ENCODE measurements at places on chromosomes 7 and 10.
A peak's percentile ranks its signal among the peaks of the same experiment; 100 is the strongest.

- no peak for DNase-seq
Observed at GRCh38 chr7:18962031-18962430, 155.4 kb downstream of the TWIST1 start.

DNA sequence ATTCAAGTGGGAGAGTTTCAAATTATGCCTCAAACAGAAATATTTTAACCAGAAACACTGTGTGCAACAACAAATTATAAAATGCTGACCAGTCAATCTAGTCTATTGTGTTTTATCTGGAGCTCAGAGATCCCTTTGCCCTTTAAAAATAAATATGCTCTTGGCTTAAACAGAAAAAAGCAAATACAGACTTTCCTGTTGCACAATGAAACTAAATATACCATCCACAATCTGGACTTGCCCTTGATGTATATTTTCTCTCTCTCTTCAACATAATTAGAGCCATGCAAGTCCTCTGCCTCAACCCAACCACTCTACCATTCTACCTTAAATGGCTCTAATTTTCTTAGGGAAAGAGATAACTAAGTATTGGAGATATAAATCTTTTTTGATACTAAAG lies 34.9 kb downstream of the ASAH2 start:
- peak; percentile 7 for DNase-seq

DNA sequence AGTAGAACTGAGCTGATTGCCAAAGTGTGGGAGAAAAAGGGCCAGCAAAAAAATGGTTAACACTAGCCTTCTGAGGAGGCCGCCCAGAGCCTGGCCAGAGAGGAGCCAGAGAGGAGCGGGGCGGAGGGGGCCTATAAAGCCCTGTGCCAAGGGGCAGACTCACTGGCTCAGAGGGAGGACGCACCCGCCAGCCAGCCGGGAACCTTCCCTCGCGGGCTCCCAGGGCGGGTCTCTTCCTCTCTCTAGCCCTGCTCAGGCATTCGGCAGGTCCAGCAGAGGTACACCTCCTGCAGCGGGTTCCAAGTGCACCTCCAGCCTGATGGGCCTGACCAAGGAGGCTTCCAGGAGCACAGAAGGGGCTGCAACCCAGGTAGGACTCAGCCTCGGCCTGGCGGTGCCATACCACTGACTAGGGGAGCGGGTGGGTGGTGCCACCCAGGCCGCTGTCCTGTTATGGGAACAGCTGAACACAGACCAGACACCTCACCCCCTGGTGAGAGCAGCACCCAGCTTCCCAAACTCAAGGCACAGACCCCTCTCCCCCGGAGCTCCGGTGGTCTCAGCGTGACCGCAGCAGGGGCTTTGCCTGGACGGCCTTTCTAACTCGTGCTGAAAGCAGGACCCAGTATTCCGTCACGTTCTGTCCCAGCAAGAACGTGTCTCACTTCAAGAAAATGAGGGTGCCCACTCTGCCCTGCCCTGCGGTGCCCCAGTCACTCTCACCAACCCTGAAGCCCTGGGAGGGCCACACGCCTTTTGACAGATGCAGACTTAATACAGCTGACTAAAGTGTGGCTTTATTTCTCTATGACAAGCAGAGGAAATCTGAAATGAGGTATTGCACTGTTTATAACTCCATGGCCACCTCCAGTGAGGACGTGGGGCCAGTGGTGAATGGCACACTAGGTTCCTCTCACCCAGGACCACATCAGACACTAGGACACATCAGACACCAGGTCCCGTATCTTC lies at the start of gene GPER1:
TSS of gene GPER1 (plus strand) at position 162 of the 969 bp plus-strand sequence. CDS start 3,616 bp downstream, outside the sequence.
- DNase-seq = no peak

DNA sequence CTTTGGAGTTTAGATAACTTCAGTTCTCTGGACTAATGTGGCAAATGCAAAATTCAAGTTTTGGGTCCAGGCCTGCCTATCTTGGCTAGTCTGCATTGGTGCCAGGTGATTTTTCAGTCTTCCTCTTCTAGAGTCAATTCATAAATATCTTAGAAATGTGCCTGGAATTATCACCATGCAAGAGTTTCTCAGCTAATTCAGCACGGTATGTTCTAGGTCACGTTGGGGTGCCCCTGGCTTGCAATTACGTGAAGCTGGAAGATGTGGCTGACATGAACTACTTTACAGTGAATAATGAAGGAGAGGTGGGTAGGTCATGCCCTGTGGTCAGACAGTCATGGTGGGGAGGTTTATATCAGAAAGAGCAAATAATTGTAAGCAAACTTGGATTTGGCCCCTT lies 25.0 kb downstream of the ZDHHC6 start:
- DNase-seq = no peak

DNA sequence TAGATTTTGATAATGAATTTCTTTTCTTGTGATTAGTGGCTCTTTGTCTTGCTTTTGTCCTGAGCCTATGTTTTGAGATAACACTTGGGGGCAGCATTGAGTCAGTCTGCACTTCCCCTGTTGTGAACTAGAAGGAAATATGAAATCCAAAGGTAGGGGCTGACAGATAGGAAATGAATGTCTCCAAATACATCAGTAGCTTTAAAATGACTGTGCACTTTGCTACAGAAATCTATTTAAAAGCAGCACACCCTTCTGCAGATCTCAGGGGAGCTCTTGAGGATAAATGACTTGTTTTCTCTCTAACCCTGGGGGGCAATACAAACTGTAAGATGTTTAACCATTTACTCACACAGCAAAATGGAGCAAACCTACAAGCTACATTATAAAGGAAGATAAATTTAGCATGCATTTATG lies 176.0 kb upstream of the MYO3A start:
- DNase-seq = no peak

- DNase-seq = no peak
Observed at GRCh38 chr10:15196021-15196834, 27.7 kb upstream of the NMT2 start.

GRCh38 chr7:129803546-129804081 lies 149.1 kb downstream of the UBE2H start:
- DNase-seq = no peak

GRCh38 chr10:126215746-126216631 lies 172.3 kb downstream of the ADAM12 start:
- no peak for DNase-seq

- no peak for DNase-seq
Observed at GRCh38 chr10:86413046-86413728, 46.6 kb upstream of the GRID1 start.

GRCh38 chr7:1054861-1055450 lies 10.6 kb downstream of the GPR146 start:
- DNase-seq = peak; percentile 24

DNA sequence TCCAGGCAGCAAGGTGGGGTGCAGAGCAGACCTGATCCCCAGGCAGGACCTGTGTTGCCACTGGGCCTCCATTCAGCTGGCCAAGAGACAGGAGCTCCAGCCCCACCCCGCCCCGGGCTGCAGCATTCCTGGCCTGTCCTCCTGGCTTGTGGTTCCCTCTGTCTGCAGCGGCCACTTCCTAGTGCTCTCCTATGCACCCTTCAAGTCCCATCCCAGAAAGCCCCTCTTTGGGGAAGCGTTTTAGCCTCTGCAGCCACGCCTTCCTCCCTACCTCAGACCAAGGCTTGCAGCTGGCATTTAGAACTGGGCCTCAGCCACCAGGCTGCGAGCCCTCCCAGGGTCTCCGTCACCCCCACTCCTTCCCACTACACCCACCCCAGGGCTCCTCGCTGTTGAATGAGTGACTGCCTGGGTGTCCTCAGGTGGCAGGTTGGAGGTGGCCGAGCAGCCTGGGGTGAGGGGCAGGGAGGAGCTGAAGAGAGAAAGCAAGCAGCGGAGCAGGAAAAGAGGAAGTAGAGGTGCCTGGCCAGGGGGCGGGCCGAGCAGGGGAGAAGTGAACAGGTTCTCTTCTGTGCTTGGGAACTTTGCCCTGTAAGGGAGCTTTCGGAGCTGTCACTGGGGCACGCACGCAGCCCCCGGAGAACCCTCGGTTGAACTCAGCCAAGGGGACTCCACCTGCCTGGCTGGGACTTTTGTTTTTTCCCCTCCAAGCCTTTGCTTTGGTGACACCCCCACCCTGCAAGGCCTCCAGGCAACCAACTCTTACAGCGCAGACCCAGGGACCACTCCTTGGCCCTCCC lies 109.1 kb upstream of the TNRC18 start:
- DNase-seq = peak; percentile 25

DNA sequence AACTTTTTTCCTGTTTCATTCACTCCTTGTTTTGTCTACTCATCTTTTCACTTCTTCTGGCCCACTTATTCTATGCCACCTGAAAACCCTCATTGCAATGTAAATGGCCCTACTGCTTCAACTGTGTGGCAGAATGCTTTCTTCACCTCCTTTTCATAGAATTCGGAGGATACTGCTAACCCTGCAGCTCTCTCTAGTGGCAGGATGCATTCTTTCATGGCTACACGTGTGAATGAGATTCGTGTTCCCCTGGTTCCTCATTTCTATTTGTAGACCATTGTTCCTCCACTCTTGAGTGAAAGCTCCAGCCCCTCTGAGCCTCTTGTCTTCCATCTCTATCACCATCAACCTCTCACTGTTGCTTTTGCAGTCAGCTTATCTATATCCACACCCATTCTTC lies 20.9 kb upstream of the CYP26C1 start:
- DNase-seq = no peak

GRCh38 chr7:36306722-36307121 lies 82.9 kb upstream of the ANLN start:
- DNase-seq = no peak

DNA sequence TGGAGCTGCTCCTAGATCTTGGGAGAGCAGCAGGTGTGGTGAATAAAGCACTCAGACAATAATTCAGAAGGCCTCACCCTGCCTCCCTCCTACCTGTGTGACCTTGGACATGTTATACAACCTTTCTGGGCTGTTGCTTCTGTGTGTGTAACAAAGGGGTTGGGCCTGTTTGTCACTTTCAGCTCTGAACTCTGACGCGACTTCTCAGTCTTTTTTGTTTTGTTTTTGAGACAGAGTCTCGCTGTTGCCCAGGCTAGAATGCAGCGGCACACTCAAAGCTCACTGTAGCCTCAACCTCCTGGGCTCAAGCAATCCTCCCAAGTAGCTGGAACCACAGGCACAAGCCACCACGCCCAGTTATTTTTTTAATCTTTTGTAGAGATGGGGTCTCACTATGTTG lies 89.3 kb downstream of the DNMBP start:
- no peak for DNase-seq

All from NCI-H510A treated with DMSO at 0.1 percent for 48 hours (cell line).